ENCODE measurements at places on chromosomes 13 and 19. TPM values are rescaled to one million over a fixed set of nuclear protein-coding genes. Genes with fewer than 3 reads are reported as not detected.

The FFAR3 gene
- polyA plus RNA-seq: 0.15 TPM

The SEMA6B gene
- 1.5 TPM for polyA plus RNA-seq

The SELENOV gene
- polyA plus RNA-seq: 10.1 TPM

The ZNF780B gene
- polyA plus RNA-seq: 46.4 TPM

The ZNF737 gene
- polyA plus RNA-seq: 43.1 TPM

The RHPN2 gene
- 20.4 TPM for polyA plus RNA-seq

The RAP2A gene
- polyA plus RNA-seq: 43.9 TPM

The MUC16 gene
- 0.05 TPM for polyA plus RNA-seq

The SPATA13 gene
- 68.1 TPM for polyA plus RNA-seq

The F7 gene
- polyA plus RNA-seq: 4.3 TPM

The PGLYRP1 gene
- 0.32 TPM for polyA plus RNA-seq

The FBXO27 gene
- 8.4 TPM for polyA plus RNA-seq

GRCh38 chr13:42991898-42992763, at the start of gene EPSTI1:
TSS of gene EPSTI1 (minus strand) at chr13:42992241. CDS start at chr13:42992165, 76 bp downstream.
- peak; percentile 62 for DNase-seq

DNA sequence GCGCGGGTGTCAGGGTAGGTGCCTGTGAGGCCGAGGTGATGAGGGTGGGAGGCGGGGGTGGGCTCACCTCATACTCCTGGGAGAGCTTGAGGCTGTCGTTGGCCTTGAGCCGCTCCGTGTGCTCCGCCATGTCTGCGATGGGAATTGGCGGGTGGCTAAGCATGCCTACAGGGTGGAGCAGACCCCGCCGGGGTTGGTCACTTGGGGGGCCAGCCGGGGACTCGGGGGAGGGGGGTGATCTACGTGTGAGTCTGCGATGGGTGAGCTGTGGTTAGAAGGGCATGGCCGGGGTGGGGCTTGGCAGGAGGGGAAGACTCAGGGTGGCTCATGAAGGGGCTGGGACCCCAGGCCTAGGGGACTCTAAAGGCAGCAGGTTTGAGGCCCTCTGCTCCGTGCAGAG, 125.2 kb downstream of the PTPRS start:
- no peak for DNase-seq

GRCh38 chr13:42751693-42752092, 29.7 kb upstream of the FAM216B start:
- DNase-seq: no peak

DNA sequence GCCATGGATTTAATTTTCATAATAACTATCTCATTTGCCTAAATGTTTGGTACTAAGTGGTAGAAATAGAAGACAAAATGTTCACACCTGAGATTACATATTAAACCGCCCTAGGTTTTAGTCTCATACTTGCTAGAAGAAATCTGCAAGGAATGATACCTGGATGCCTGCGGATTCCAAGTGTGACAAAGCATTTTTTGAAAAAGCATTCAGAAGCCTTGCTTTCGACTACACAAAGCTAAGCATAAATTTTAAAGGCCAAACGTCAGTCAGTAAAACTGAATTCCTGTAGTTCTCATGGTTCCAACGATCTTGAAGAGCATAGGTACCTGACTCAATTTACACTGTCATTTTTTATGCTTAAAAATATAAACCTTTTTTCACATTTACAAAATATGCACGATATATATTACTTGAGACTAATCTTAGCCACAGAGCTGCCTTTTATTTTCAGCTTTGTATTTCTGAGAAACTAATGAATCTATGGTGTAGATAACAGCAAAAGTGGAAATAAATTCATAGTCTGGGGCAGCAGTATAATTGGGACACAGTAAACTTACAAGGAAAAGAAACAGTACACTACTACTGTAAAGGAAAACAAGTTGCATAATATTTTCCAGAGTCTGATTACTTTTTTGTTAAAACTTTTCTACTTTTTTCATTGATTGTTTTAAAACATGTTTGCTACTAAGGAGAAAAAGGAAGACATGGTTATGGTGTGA, 1.2 kb upstream of the LRRC63 start:
- no peak for DNase-seq

- DNase-seq: no peak
These were observed 1.4 kb upstream of the TSHZ3 start for GRCh38 chr19:31350693-31351055.

- DNase-seq: no peak
These were observed 1729.7 kb downstream of the PCDH9 start for GRCh38 chr13:65500481-65500880.

GRCh38 chr13:49539313-49539712, 43.6 kb downstream of the PHF11 start:
- DNase-seq: no peak

- DNase-seq: no peak
These were observed 197.4 kb downstream of the DLEU7 start for GRCh38 chr13:50646070-50646469.

DNA sequence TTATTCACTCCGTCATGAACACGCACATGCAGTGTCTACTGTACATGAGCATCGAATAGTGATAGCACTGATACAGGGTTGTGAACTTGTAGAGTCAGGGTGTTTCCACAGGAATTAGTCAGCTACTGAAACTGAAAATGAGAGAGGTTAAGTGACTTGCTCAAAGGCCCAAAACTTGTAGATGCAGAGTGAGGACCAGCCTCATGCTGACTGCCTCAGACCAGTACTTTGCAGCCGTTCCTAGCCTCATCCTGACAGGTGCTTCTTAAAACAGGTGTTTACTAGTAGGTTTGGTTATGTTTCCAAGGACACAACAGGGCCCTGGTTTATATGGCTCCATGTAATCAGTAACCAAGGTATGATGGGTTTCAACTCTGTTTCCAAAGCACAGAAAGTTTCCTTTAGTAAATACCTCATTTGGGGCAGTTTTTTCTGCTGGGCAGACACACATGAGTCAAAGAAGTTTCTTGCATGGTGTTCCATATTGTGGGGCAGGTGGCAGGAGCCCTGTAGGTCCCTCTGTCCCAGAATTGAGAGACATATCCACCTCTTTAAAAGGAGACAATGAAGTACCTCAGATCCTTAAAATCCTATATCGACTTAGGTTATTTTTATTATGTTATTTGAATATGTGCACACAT, 16.0 kb downstream of the FGF9 start:
- no peak for DNase-seq

GRCh38 chr13:48775285-48775684, 121.6 kb downstream of the CYSLTR2 start:
- DNase-seq: no peak

DNA sequence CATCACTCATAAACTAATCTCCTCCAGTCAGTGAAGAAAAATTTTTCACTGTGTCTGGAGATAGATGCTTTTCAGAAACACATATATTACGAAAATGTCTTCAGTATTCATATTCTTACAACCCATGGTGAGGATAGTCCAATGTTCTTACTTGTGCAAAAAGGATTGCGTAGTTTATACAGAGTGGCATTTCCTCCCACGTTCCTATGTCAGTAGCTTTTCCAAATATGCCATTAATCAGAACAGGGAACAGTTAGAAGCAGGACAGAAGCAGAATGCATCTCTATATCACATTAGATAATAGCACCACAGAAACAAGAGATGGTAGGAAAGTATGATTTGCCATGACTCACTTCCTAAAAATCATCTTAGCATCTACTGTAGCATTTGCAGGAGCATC, 282.9 kb downstream of the SLITRK5 start:
- DNase-seq: no peak

DNA sequence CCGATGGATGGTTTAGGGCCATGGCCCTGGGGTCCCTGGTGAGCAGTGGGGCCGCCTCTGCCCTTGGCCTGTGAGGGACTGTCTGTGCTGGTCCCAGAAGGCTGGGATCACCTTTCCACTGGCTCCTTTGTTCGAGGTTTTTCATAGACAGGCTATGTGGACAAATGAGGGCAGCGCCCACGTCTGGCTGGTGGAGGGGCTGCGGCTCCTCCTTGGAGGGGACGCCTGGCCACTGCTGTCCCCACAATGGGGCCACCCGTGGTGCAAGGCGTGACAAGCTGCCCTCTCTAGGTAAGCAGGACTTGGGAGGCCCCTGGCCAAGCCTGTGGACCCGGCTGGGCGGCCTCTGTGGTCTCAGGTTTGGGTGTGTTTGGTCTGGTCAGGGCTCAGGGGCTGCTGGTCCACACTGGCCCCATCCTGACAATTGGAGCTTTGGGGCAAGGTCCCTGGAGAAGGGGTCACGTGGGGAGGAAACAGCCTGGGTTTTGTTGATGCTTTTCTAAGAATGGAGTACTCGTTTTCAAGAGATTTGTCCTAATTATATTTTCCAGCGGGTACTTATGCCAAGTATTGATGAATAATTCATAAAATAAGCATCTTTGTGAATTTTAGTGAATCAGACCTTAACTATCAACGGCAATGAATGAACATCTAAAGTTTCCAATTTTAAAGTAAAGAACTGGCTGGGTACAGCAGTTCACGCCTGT, 33.3 kb downstream of the MCF2L start:
- DNase-seq: no peak

GRCh38 chr19:3333662-3334061, 32.7 kb upstream of the NFIC start:
- no peak for DNase-seq

GRCh38 chr19:48962029-48962848, 2.9 kb upstream of the FTL start:
- DNase-seq: no peak

DNA sequence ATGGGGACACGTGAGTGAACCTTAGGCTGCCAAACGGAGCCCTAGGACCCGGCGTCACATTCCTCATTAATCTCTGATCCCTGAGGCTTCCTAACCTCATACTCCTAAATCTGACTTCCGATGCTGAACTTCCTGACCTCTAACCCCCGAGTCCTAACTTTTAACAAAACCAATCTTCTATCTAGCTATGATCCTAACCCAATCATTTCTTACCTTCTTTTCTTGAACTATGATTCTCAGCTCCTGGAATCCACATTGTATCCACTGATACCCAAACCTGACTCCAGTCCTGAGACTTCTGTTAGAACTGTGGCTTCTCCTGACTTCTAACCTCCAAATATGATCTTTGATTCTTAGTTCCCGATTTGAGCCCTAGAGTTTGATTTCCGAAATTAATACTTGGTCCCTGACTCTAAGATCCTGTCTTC, 447 bp downstream of the NFKBIB start:
- no peak for DNase-seq

DNA sequence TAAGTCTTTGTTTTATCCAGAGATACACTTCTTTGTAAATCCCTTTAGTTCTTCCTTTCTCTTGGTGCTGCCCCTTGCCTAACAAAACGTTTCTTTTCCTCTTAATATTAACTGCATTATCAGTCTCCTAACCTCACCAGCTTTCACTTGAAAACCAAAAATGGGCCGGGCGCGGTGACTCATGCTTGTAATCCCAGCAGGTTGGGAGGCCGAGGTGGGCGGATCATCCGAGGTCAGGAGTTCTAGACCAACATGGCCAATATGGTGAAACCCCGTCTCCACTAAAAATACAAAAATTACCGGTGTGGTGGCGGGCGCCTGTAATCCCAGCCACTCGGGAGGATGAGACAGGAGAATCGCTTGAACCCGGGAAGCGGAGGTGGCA, 329.8 kb upstream of the MIR17HG start:
- DNase-seq: no peak

- DNase-seq: no peak
These were observed 110.2 kb downstream of the STK24 start for GRCh38 chr13:98466634-98467236.

DNA sequence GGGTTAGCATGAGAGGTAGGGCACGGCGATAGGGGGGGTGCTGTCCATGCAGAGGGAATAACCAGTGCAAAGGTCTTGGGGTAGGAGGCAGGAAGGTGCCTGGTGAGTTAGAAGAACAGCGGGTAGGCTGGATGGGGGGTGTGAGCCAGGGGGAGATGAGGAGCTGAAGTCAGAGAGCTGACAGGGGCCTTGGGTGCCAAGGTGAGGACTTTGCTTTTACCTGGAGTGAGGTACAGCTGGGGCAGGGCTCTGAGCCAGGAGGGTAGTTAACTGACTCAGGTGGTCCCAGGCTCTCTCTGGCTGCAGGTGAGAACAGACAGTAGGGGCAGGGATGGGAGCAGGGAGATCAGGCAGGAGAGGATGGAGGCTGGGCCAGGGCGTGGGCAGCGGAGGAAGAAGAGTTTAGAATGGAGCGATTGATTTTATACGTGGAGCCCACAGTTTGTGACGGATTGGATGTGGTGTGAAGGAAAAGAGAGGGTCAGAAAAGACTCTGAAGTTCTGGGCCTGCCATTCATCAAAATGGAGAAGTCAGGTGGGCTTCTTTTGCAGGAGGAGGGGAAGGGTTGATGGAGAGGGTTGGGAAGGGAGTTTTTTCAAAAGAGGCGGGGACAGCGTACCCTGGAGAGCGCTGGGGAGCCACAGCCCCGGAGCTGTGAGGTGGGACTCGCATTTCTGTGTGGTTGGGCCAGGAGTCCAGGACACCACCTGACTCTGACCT, 1.2 kb upstream of the GRAMD1A start:
- no peak for DNase-seq

DNA sequence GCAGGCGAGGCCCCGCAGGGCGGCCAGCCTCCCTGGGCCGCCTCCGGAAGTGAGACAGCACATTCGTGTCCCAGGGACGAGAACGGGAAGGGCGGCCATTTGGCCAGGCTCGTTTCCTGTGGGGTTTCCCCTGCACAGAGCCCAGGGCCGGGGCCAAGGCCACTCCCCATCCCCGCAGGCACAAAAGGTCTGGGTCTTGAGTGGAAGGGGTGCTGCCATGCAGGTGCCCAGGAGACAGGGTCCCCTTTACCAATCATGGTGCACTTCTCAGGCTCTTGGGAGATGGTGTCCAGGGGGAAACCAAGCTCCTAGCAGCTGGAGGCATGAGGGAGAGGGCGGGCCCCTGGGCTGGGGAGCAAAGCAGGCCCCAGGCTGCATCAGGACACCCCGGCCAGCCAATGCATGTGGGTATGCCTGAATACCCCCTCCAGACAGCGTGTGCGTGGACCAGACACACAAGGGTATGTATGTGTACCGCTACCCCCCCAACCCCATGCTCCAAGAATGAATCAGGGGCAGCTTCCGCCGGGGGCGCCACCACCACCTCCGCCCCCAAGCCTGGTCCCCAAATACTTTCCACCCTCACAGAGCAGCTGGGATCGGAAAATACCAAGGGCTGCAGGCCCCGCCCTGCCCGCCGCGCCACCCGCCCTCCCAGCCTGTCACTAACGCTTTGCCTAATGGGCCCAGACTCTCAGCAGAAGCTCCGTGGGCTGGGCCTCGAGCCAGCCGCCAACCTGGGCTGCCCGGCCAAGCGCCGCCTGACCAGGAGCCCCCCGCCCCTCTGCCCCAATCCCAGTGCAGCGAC, 37.6 kb upstream of the NANOS3 start:
- no peak for DNase-seq

GRCh38 chr13:31773538-31773937, 34.2 kb downstream of the RXFP2 start:
- DNase-seq: no peak

DNA sequence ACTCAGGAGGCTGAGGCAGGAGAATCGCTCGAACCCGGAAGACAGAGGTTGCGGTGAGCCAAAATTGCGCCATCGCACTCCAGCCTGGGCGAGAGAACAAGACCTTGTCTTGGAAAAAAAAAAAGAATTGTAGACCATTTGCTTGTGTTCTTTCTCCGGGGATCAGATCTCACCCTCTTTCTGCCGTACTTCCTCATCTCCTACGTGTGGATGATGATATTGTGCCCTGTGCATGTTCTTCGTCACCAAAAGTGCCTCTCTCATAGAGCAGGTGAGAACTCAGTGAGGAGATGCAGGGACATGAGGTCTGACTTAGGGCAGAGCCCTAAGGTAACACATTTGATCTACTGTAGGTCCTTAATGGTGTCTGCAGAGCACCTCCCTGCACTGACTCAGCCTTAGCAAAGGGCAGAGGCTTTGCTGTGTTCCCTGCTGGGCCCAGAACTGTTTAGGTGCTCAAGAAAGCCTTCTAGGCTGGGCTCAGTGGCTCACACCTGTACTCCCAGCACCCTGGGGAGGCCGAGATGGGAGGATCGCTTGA, 1.3 kb downstream of the APOC2 start:
- no peak for DNase-seq

GRCh38 chr13:98900442-98900841, 77.4 kb downstream of the DOCK9 start:
- DNase-seq: no peak

All from left kidney (tissue), 8 donors.